Suprapubic skin (tissue), 4 donors: ENCODE measurements at places on chromosomes 13 and 19. TPM values are rescaled to one million over a fixed set of nuclear protein-coding genes. Genes with fewer than 3 reads are reported as not detected.

DNA sequence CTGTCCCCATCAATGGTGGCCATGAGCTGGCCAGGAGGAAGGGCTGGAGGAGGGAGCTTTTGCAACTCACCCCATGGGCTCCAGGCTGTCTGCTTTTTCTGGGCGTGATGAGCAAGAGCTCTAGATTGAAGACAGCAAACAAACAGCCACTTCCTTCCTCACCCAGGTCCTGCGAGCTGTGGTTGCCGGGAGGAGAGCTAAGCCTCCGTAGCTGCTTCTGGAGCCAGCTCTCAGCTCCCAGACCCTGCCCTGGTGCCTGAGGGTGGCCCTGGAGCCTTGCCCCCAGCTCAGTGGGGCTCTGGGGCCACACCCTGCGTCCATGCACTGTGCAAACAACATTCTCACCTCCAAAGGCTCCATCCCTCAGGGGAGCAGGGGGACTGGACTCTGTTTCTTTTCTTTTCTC, 6.2 kb downstream of the MYO1F start:
- DNase-seq, result peak; percentile 62

- DNase-seq, result no peak
Observed at GRCh38 chr13:44413095-44413494, 39.5 kb downstream of the SERP2 start.

DNA sequence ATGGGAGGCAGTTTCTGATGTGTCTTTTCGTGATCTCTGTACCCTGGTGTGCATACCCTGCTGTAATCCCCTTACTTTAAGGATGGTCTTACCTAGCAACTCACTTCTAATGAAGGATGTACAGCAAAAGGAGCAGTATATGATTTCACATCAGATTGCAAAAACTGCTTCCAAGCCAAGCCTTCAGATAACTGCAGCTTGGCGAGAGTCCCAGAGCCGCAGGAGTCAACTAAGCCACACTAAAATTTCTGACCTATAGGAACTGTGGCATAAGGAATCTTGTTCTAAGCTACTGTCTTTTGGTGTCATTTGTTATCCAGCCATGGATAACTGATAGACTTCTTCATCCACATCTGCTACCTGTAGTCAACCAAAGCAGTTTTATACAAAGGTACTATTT, 496.7 kb downstream of the GPC6 start:
- DNase-seq, result no peak

GRCh38 chr13:95614641-95615245, 29.8 kb downstream of the DZIP1 start:
- DNase-seq, result no peak

DNA sequence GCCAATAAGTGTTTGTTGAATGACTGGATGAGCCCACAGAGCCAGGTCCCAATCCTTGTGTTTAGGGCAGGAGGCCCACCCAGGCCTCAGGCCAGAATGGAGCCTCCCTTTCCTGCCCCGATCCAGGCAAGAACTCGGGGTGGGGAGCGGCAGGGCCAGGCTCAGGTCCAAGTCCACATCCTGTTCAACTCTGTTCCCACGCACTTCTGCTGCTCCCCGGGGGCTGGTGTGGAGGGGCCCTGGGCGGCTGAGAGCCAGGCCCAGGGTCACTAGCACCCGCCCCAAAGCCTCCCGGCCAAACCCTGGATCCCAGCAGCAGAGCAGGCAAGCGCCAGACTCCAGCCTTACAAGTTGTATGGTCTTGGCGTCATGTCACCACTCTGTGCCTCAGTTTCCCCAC, 8.0 kb downstream of the ANGPTL8 start:
- no peak for DNase-seq

GRCh38 chr13:48514793-48515192, 18.1 kb downstream of the RCBTB2 start:
- DNase-seq, result no peak

DNA sequence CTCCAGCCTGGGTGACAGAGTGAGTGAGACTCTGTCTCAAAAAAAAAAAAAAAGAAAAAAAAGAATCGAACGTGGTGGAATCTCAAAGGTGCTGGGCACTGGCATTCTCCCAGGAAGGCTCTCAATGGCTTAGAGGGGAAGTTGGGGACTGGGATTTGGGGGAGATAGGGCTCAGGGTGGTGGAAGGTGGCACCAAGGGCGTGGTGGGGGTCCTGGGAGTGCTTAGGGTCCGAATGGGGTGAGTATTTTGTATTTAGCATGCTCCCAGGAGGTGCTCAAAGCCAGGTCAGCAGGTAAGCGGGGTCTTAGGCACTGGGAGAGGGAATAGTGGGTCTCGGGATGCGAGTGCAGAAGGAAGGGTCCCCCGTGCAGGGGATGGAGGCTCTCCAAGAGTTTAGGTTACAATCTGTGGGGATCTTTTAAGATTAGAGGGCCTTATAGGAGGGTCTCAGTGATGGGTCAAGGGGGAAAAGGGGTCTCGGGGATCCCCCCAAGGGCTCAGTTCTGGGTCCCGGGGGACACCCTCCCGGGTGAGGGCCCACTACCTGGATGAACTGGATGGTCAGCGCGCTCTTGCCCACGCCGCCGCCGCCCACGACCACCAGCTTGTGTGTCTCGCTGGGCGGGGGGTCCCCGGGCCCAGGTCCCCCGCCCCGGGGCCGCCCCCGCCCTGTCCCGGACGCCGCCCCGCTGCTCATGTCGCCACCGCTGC, 386 bp downstream of the RRAS start:
- DNase-seq, result no peak

- no peak for DNase-seq
Observed at GRCh38 chr19:6421075-6422014, 3.3 kb downstream of the KHSRP start.

- DNase-seq, result no peak
Observed at GRCh38 chr19:972281-972680, 11.9 kb upstream of the WDR18 start.

GRCh38 chr13:46721054-46721453, 75.9 kb downstream of the ESD start:
- DNase-seq, result no peak

- DNase-seq, result no peak
Observed at GRCh38 chr13:39394796-39395678, 208.0 kb downstream of the LHFPL6 start.

DNA sequence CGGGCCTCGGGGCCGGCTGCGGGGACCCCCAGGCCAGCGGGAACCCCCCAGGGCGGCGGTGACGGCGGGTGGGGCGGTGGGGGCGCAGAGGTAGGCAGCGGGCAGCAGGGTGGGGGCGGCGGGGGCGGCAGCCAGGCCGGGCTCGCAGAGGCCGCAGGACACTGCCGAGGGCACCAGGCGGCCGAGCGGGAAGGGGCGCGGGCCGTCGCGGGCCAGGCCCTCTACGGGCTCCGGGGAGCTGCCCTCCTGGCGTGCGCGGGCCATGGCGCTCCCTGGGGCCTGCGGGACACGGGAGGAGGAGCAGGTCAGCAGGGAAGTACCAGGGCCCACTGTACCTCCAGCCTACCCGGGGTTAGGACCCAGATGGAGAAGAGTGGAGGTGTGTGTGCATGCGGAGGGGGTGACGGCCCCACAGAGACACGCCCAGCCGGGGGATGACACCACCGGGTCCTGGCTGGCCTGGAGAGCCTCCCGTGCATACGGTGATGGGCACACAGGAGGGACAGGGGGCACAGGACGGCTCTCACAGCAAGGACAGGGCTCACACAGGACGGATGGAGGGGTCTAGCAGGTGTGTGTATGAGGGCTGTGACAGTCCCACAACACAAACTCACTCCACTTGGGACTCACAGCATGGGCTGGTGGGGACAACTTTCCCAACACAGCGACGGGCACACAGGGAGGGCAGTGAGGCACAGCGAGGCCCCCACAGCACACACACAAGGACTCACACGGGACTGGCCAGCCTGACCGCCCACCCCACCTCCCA, 2.6 kb downstream of the BBC3 start:
- DNase-seq, result peak; percentile 84

DNA sequence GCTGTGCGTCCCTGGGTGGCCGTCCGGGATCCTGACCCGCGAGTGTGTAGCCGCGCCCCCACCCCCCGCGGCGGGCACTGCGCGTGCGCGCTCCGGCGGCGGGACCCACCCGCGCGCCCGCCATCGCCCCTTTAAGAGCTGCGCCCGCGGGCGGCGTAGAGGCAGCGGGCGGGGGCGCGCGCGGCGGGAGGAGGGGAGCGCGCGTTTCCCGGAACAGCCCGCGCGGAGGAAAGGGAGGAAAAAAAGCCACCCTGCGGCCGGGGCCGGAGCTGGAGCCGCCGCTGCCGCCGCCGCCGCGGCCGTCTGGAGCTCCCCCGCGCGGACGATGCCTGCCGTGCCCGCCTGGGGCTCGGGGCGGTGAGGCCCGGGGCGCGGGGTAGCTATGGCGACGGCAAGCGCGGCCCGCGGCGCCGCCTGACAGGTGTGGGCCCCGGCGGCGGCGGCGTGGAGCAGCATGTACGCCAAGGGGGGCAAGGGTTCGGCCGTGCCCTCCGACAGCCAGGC, at the start of gene SSBP4:
Gene SSBP4 (plus strand): TSS at position 204 of the 504 bp plus-strand sequence. CDS start 251 bp downstream, at position 455.
- DNase-seq, result no peak

DNA sequence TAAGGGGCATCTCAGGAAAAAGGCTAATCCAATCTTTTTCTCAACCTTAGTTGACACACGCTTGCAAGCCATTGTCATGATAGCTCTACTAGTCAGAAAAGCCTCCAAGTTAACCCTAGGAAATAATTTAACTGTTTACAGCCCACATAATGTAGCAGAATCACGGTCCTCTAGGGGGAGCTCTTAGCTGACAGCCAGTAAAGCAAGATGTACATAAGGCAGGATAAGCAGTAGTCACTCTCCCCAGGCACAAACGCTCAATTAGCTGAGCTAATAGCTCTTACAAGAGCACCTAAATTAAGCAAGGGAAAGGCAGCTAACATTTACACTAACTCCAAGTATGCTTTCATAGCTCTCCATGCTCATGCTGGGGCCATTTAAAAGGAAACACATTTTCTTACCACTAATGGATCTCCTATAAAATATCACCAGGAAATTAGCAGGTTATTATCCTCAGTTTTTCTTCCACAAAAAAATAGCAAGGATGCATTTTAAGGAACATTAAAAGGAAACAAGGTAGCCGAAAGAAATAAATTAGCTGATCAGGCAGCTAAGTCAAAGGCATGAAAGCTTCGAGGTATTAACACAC, 33.7 kb upstream of the ZSCAN5A start:
- DNase-seq, result no peak

DNA sequence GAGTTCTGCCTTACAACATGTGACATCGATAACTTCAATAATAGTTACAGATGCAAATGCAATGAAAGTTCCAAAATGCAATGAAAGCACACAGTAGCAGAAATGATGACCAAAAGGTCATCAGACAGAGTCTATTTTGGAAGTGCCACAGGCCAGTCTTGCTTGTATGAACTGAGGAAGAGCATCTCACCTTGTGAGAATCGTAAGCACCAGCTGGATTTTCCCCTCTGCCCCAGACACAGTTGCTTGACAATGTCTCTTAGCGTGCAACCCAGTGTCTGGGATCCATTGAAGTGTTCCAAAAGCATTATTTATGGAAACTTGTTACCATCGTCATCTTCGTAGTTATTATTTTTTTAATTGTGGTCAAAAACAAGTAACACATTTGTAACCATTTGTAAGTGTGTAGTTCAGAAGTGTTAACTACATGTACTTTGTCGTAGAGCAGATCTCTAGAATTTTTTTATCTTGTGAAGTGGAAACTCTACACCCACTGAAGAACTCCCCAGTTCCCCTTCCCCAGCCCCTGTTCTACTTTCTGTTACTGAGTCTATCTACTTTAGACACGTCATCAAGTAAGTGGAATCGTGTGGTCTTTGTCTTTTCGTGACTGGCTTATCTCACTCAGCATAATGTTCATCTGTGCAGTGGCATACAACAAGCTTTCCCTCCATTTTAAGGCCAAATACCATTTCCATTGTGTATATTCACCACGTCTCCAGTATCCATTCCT, 170.0 kb upstream of the RNF113B start:
- no peak for DNase-seq

DNA sequence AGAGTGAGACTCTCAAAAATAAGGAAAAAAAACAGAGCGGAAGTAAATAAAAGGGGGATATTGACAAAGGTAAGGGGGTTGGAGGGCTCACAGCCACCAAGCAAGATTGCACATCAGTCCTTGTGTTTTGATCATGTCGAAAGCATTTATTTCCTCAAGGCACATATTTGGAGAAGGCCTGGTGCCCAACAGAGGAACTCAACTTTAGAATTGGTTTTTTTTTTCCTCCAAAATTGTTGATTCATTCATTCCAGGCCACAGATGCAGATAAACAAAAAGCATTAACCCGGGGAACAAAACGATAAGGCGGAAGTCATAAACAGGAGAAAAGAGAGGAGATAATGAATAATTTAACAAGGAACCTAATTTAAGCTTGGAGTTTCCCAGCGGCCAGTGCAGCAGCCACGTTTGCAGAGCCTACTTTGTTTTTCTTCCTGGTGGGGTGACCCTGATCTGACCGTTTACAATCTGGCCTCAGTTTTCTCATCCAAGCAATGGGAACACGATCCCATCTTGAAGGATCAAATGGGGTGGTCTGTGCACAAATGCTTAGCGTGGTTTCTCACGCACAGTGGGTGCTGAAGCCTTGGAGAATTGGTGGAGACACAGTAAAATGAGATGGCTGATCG, 2.1 kb upstream of the PTPRS start:
- no peak for DNase-seq

DNA sequence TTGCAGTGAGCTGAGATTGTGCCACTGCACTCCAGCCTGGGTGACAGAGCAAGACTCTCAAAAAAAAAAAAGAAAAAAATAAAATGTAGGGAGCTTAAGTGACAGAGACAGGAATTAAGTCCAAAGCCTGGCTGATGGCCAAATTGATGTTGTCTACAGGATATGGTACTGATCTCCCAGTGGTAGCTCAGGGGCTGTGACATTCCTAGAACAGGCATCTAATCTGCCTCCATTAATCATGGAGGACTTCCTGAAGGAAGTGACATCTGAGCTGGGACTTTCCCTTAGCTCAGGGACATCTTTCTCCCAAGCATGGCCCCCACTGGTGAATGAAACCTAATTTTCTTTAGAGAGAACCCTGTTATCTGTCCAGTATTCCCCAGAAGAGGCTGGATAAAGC, 11.4 kb upstream of the EDDM13 start:
- no peak for DNase-seq

DNA sequence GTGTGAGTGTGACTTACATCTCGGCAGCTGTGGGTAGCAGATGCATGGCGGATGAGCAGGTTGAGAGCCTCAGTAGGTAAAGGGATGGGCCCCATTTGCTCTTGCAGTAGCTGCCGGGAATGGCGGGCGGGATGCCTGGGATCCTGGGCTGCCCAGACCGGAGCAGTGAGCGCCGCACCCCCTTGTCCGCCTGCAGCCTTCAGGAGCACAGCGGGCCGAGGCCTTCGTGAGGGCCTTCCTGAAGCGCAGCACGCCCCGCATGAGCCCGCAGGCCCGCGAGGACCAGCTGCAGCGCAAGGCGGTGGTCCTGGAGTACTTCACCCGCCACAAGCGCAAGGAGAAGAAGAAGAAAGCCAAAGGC, 4.1 kb downstream of the POP4 start:
- DNase-seq, result no peak

Gene PTPRH
- 1.1 TPM for total RNA-seq

Gene ZIK1
- 5.7 TPM for total RNA-seq

Gene MUC16
- total RNA-seq, result under 0.01 TPM

Gene GRWD1
- 53.4 TPM for total RNA-seq

Gene C19orf73
- total RNA-seq, result not detected

Gene RFPL4AL1
- not detected for total RNA-seq

Gene C2CD4C
- 0.49 TPM for total RNA-seq

Gene IZUMO4
- 8.1 TPM for total RNA-seq

Gene CYSLTR2
- 1.5 TPM for total RNA-seq

Gene CGB2
- not detected for total RNA-seq

Gene NCAN
- not detected for total RNA-seq

Gene NKPD1
- total RNA-seq, result 51.6 TPM

Gene GPALPP1
- total RNA-seq, result 30.4 TPM

Gene KL
- total RNA-seq, result 1.6 TPM

Gene ARID3A
- total RNA-seq, result 7.5 TPM
